GM12878 (cell line): ENCODE measurements at places on chromosomes 6 and 20.

GRCh38 chr20:49877386-49877921 lies 37.9 kb downstream of the SPATA2 start:
- DNase-seq = no peak

DNA sequence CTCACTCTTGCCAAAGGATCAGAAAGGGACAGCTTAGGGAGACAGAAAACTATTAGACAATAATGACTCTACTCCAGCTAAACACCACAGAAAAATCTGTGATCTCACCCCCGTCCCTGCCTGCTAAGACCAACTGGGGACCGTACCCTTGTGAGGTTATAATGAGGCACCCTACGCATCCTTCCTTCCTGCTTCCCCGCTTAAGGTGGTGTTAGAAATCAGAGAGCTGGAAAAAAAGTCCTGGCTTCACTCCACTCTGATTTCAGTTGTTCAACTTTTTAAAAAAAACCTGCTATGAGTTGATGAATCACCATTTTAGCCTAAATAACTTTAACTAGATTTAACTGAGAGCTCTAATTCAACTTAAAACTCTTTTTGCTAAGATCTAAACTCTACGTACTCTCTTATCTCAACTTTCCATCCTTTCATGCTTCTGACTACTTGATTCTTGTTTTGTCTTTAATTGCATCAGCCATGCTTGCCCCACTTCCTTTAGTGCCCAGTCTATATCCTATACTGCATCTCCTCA lies 35.8 kb upstream of the TMEM14A start:
- no peak for DNase-seq

DNA sequence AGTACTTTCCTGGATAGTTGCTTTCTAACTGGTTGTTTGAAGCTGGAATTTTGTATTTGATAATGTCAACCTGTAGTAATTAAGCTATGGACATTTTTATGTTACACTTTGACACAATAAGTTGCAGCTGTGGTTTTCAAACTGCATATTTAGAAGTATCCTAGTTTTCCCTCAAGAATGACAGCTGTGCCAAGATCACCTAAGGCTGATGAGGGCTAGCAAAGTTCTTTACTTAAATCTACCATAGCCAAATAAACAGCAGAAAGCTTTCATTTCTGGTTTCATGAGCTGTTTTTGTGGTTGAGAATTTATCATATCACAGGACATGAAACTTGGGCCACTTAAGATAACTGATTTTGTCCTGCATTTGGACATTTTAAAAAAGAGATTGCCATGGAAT lies 30.6 kb downstream of the FAM229B start:
- DNase-seq = no peak

DNA sequence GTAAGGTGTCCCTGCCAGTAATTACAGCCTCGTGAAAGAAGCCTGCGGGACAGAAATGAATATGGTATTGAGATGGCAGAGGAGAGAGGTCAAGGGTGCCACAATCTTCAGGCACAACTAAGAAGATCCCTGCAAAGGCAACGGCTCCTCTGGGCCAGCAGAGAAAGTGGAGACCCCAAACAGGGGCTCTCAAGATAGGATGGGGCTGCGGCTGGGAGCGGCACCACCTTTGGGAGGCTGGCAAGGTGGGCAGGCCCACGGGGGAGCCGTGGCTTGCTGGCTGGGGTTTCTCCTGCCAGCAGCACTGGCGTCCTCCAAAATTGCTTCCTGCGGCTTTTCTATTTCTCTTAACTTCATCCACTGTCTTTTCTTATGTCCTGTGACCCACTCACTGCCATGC lies 183.6 kb upstream of the QKI start:
- DNase-seq = no peak

DNA sequence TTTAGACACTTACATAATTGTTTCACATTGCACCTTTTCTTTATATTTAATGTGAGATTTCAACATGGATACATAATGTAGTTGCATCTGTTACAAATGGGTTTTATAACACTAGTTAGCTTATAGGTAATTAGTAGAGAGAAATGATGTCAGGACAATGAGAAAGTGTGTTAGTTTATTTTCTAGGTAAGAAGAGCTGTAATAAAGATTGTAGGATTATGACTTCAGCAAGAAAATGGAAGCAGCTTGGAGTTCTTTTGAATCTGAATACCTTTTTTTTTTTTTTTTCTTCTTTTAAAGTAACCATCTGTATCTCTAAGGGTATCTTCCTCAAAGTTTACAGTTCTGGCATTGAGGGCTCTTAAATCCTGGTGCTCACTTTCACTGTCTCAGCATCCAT lies 35.3 kb downstream of the CD2AP start:
- DNase-seq = no peak

GRCh38 chr6:24391756-24392405 lies 10.9 kb upstream of the MRS2 start:
- peak; percentile 65 for DNase-seq

GRCh38 chr6:69994251-69994650 lies 127.9 kb downstream of the COL19A1 start:
- DNase-seq = no peak

GRCh38 chr6:1787894-1788293 lies 178.2 kb downstream of the FOXC1 start:
- DNase-seq = no peak

DNA sequence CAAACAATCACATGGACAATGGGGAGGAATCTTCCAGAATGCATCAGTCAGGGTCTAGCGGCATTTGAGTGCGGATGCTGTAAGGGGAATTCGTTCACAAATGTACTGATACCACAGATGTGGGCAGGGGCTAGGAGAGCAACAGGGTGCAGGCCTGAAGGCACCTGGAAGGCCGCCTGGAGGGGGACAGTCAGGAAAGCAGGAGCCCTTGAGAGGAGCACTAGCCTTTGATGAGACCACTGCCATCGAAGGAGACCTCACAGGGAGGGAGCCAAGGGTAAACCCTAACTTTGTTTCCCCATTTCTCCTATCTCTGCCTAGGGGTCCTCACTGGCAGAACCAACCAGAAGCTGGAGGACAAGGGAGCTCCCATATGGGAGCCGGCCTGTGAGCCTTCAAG lies 38.2 kb downstream of the MYB start:
- DNase-seq = no peak

- no peak for DNase-seq
Measured at GRCh38 chr6:87806635-87807034, 104.6 kb upstream of the AKIRIN2 start.
